Body of pancreas (tissue), 4 donors: ENCODE measurements at places on chromosomes 1 and 21.

DNA sequence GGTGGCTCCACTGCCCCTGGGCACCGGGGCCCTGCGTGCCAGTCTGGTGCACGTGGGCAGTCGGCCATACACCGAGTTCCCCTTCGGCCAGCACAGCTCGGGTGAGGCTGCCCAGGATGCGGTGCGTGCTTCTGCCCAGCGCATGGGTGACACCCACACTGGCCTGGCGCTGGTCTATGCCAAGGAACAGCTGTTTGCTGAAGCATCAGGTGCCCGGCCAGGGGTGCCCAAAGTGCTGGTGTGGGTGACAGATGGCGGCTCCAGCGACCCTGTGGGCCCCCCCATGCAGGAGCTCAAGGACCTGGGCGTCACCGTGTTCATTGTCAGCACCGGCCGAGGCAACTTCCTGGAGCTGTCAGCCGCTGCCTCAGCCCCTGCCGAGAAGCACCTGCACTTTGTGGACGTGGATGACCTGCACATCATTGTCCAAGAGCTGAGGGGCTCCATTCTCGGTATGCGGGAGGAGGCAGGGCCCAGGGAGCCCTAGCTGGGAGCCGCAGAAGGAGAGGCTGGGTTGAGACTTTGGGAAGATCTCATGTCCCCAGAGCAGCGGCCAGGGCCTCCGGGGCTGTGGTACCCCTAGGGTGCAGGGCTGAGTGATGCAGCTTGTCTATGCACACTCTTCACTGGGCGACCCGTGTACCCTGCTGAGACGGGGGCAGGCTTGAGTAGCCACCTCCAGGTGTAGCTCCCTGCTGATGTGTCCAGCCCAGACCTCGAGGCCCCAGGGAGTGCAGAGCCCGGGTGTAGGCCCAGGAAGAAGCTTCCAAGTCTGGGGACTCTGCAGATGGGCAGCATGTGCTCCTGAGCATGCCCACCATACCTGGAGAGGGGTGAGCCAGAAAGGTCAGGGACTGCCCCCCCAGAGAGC is 1.8 kb downstream of the VWA1 start:
- DNase-seq: no peak

GRCh38 chr1:226154593-226154992 is 31.9 kb downstream of the ACBD3 start:
- DNase-seq: no peak

DNA sequence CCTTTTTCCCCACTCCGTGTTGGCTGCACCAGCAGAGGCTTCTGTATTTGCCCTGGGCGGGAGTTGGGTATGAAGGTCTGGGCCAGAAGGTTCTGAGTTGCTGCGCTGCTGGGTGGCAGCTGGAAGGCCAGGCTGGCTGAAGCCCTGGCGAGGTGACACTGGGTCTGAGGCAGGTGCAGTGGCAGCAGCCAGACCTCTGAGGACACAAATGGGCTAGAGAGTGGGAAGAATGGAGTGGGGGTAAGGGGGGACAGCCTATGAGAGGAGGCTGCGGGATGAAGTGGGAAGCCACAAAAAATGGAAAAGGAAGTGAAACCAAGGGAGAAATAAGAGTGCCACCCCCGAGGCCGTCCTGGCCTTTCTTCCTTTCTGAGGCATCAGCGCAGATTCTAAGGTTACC is 53.2 kb downstream of the STX6 start:
- no peak for DNase-seq

DNA sequence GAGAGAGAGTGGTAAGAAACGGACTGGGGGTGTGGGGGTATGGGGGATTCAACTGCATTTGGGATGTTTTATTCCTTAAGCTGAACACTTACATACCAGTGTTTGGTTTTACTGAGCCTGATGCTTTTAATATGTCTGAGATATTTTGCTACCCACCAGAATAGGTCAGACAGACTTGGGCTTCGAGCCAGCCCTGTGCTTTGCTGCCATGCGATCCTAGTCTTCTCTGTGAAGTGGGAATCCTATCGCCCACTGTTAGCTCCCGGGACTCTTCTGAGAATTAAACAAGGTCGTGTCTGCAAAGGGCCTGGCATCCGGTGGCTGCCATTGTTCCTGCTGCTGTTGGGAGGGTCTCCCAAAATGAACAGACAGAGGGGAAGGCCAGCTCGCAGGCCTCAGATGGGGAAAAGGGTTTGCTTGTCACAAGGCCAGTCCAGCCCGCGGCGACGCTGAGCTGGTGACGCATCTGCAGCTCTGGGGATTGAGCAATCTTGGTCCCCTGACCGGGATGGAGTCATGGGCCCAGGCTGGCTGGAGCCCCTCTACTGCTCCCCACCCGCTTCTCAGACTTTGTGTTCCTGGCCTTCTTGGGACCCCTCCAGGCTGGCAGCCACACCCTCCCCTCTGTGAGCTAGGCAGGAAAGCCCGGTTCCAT is 26.9 kb upstream of the ECE1 start:
- peak; percentile 79 for DNase-seq

GRCh38 chr1:8816831-8817411 is 519 bp downstream of the RERE start:
- peak; percentile 16 for DNase-seq

GRCh38 chr1:119712342-119713038 is 756 bp downstream of the PHGDH start:
- peak; percentile 88 for DNase-seq

DNA sequence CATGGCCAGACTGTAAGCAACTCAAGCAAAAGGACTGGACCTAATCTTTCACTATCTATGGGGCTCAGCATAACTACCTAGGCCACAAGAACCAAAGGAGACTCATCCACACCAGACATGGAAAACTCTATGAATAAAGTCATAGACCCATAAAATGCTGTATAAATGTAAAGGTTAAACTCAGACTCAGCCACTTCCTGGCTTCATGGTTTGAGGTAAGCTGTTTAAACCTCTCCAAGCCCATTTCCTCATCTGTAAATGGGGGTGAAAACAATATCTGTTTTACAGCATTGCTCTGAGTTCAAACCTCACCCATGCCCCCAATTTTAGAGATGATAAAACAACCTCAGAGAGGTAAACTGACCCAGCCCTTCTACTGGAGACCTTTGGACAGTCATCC is 4.0 kb upstream of the SMIM12 start:
- DNase-seq: no peak

- DNase-seq: no peak
Observed at GRCh38 chr1:213986020-213986924, 1.5 kb upstream of the PROX1 start.

- DNase-seq: no peak
Observed at GRCh38 chr21:32448803-32449594, 36.5 kb downstream of the EVA1C start.
